ENCODE measurements at places on chromosomes 12 and 14.
A peak's percentile ranks its signal among the peaks of the same experiment; 100 is the strongest.

GRCh38 chr14:105187935-105188524, 6.9 kb upstream of the NUDT14 start:
- DNase-seq, result no peak

GRCh38 chr14:99769799-99770198, 23.4 kb upstream of the EML1 start:
- DNase-seq, result no peak

DNA sequence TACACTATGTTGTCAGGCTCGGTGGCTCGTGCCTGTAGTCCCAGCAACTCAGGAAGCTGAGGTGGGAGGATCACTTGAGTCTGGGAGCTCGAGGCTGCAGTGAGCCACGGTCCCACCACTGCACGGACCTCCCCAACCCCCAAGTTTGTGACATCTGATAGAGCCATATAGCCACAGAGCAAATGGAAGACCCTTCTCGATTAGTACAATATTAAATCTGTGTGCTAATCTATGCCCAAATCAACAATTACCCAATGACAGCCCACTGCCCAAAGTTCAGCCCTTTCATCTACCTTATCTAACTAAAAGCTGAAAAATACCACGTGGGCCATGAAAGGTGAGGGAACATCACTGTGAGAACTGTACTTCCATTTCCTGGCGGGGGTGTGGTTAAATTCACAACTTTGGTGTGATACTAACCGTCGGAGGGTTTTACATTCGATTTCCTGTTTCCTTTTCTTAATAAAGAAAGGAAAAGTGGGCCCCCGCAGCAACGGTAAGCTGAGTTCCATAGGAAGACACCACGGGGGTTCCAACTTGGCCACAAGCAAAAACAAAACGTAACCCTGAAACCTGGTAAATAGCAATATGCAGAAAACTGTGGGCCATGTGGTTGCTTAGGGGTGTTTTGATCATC, 31.2 kb upstream of the FOS start:
- DNase-seq, result no peak

GRCh38 chr12:91851741-91852477, 293.7 kb downstream of the BTG1 start:
- no peak for DNase-seq

DNA sequence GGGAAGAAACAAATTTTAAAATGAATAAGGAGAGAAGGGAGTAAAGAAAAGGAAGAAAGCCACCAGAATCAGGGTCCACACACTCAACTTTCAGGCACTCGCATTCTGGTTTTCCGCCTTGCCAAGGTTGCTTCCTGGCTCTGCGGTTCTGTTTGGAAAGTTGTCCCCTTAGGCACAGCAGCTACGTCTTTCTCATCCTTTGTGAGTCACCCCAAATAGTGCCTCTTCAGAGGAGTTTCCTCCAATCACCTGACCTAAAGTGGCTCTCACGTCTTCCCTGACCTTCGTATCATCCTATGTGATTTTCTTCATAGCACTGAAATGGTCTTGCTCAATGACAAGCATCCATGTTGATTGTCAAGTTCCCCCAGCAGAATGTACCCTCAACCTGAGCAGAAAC, 99.5 kb upstream of the TMCC3 start:
- DNase-seq, result no peak

DNA sequence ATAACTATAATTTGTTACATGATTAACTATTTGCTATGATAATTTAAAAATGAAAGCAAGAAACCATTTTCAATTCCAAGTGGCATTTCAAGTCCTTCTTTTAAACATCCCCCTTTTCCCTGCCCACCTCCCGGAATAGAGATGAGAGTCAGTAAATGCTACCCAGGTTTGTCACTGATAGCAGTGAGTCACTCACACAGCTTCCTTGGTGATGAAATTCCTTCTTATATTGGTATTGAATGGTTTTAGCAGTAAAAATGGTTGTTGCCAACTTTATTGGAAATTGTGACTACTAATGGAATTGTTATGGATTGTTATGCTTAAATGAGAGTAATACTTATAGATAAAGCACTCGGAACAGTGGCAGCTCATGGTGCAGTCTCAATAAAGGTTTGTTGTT, 90.5 kb downstream of the PPM1A start:
- DNase-seq, result no peak

GRCh38 chr14:23447361-23448350, 12.2 kb upstream of the MYH7 start:
- DNase-seq, result peak; percentile 28

DNA sequence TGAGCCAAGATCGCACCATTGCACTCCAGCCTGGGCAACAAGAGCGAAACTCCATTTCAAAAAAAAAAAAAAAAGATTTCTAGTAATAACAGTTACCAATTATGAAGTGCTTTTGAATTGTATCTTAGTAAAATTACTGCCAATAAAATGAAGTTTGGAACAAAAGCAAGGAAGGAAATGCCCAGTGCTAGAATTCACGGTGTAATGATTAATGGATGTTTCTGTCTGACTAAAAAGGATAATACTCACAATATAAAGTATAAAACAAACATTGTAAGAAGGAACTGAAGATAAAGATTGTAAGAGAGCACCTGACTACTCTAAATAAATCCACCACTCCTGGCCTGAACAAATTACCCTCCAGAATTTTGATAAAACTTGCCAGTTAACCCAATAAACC, 4.0 kb downstream of the TMEM116 start:
- no peak for DNase-seq

DNA sequence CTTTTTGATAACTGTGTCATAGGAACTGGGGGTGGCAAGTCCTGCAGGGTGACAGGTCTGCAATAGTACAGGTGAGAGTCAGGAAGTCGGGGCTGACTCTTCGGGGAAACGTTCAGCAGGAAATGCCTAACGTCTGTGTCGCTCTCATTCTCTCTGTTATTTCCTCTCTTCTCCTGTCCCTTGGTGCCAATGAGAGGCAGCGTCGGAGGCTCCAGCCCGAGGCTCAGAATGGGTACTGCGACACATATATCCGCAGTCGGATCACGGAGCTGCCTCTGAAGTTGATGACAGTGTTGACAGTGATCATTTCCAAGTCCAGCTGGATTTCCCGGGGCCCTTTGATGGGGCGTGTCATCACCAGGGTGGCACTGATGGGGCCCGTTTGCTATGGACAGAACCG, 2.7 kb upstream of the TC2N start:
- DNase-seq, result no peak

GRCh38 chr12:40646911-40647310, 45.3 kb upstream of the CNTN1 start:
- DNase-seq, result no peak

GRCh38 chr14:87898301-87898700, 94.7 kb downstream of the GALC start:
- no peak for DNase-seq

DNA sequence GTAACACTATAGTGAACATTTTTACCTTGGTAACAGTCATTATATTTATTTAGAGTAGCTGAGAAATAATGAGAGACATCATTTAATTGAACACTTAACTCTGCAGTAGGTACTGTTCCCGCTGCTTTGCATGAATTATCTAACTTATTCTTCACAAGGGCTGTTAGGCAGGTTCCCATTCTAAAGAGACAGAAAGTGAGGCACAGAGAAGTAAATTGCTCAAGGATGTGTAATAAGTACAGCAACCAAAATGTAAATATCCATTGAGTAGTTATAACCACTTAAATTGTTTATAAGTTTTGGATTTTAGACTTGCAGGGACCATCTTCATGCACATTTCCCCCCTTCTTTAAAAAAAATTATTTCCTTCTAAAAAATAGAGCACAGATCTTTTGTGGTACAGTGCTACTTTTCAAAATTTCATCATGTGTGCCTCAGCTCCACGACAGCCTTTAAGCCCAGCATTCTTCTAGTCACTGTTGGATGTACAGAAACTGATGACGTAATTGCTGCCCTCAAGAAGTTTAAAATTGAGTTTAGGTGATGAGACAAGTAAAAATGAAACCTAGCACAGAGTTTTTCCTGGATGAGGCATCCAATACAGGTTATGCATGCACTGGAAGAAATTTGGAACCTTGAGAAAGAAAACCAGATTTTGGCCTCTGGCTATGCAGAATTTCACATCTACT, 6.0 kb upstream of the MANSC4 start:
- DNase-seq, result no peak

DNA sequence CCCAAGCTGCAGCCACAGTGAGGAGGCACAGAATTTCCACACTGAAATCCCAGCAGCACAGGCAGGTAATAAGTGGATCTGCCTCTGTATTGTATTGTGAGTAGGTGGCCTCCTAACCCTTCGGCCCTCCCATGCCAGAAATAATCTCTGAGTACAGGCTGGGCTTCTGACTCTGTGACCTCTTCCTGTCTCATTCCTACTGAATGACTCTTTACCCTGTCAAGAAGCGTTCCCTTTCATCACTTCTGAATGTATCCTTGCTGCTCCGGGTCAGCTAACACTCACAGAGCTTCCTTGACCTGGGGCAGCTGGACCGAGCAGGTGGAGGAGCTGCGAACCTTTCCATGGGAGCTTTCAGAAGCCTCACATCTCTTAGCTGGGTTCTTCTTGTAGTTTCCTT, 119.6 kb downstream of the SLC8A3 start:
- DNase-seq, result no peak

DNA sequence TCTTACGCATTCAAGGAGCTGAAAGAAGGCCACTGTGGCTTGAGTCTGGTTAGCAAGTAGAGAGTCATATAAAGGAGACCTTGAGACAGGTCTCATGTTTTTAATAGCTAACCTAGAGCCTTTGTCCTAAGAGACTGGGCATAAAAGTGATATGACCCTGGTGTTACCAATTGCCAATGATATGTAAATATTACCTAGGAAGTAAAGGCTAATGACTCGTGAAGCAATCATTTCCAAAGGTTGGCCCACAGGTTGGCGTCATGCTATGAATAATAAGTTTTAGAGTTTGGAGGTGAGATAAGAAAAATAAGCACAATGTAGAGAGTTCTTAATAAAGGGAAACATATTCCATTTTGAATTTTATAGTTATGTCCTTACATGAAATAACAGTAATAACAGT, 116.6 kb upstream of the PLEKHA5 start:
- no peak for DNase-seq

- DNase-seq, result no peak
Observed at GRCh38 chr14:105876829-105877228, 350.4 kb downstream of the TMEM121 start.

DNA sequence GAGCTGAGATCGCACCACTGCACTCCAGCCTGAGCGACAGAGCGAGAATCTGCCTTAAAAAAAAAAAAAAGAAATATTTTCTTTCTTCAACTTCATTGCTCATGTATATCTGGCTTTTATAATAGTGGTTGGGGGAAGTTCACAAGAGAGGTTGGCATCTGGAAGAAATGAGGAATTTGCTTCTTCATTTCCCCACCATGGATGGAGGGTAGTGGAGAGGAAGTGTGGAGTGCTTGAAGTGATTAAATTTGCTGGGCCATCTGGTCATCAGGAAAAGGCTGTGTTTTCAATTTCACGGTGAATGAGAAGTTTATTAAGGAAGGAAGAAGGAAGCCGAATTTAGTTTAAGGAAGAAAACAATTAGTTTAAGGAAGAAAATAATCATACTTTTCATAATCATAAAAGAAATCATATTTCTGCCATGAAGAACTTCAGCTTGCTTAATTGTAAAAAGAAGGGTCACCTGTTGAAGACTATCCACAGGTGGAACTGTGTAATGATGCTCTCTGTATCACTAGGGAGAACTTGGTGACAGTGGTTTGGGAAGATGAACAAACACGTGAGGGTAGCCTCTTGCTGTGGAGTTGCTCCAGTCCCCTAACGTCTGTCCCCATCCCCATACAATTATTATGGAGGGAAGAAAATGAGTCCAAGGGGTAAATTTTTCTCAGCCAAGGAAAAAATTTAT, 197.3 kb upstream of the ARHGAP5 start:
- DNase-seq, result no peak

DNA sequence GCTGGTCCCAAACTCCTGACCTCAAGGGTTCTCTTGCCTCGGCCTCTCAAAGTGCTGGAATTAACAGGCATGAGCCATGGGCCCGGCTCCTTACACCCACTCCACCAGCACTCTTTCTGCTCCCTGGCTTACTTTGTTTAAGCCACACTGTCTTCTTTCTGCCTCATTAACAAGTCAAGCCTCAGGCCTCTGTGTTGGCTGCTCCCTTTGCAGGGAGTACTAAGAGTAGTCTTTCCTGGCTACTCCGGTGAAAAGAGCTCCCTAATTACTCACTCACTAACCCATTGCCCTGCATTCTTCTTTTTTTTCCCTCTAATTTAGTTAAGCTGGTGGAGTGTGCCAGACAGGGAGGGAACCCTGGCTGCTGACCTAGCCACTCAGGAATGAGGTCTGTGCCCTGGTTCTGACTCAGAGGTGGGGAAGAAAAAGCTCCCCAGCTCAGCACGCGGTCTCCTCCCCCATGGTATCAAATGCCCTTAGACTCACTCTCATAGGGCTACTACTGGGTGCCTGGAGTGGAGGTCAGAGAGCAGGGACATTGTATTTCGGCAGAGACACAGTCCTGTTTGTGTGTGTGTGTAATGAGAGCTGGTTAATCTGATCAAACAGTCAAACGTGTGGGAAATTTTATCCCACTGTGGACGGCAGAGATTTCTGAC, 19.8 kb downstream of the GALNT6 start:
- peak; percentile 78 for DNase-seq

- no peak for DNase-seq
Observed at GRCh38 chr12:47942614-47943225, 20.7 kb upstream of the TMEM106C start.

DNA sequence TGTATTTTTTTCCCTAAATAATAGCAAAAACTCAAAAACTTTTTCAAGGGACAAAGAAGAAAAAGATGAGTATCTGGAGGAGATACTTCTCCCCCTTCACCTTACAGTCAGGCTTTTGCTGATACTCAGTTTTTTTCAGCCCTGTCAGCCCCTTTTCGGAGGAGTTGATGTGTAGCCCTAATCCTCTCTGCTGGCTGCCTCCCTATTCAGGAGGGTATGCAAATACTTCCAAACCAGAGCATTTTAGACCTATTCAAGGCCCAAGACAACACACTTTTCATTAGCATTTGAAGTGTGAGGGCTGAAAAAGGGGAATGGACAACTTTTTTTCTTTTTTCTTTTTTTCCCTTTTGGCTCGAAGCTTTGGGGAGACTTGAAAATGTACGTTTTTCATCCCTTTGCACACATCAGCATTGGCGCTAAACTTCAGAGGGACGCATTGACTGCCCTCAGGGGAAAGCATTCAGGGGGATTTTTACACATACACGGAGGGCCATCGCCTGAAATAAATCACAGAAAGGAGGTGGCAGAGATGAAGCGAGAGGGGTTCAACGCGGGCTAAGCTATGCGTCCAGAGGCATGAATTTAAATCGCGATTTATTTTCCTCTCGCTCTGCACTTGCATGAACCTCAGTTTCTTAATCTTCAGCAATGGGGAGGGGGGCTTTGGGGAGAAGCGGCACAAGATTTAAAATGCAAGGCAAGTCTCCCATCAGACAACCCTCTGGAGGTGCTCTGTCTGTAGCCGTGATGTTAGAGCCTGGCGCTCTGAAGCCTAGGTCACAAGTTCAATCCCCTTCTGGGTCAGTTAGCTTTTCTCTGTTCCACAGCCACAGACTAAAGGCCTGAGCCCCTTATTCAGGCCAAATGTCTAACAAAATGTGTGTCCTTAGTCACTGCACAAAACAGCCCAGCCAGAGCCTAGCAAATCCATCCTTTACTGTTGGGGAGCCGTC, 86.3 kb downstream of the ASCL1 start:
- DNase-seq, result no peak

GRCh38 chr14:43297794-43298193, 1209.3 kb downstream of the FSCB start:
- DNase-seq, result no peak

- DNase-seq, result peak; percentile 78
Observed at GRCh38 chr12:56628671-56629458, 1.3 kb downstream of the BAZ2A start.
